ENCODE measurements at places on chromosomes 16 and 17. TPM values are rescaled to one million over a fixed set of nuclear protein-coding genes. Genes with fewer than 3 reads are reported as not detected.

Gene CYGB
- 7.4 TPM for polyA plus RNA-seq

Gene GFAP
- 0.46 TPM for polyA plus RNA-seq

Gene STARD3
- 43.3 TPM for polyA plus RNA-seq

Gene NDUFAF8
- 133 TPM for polyA plus RNA-seq

Gene ABCC11
- polyA plus RNA-seq, result 0.06 TPM

Gene USP43
- not detected for polyA plus RNA-seq

- no peak for DNase-seq
These were observed 37.7 kb downstream of the SCNN1B start for GRCh38 chr16:23339787-23340186.

GRCh38 chr16:87740441-87740840 lies 25.3 kb downstream of the KLHDC4 start:
- no peak for DNase-seq

GRCh38 chr16:63850979-63851378 lies 1270.9 kb downstream of the CDH11 start:
- no peak for DNase-seq

DNA sequence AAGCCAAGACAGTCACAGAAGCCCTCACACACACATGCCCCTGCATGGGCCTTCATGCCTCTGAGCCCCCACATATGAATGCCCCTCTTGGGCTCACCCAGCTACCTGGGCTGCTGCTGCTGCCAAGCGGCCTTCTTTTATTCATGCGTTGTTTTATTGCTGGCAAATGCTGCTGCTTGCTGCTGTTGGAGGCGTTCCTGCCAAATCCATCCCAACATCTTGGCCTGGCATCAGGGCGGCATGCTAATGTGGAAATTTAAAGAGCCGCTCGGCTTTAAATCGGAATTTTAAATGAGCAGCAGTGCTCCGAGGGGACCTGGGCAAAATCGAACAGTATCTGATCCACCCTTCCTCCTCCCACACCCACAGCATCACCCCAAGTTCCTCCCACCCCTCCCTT lies 39.0 kb downstream of the NEUROD2 start:
- no peak for DNase-seq

DNA sequence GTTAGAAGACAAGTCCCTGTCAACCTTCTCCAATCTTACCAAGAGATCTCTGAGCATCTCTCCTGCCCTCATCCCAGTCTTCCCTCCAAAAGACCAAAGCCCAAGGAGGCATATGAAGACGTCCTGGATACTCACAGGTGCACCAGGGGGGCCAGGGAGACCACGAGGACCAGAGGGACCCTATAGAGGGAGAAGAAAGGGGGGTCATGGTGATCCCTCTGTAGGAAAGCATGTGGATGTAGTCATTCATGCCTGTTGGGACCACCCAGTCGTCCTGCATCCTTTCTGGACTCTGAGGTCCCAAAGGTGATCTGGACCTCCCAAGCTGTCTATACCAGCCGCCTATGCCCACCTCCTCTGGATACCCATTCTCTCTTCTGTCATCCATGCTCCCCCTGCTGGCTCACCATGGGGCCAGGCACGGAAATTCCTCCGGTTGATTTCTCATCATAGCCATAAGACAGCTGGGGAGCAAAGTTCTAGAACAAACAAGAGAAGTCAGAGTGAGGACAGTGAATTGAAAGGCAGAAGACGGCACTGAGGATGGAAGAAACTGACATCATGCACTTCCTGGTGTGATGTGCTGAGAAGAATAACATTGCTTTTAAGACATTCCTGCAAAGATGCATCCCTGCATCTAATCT lies 3.3 kb downstream of the COL1A1 start:
- no peak for DNase-seq

DNA sequence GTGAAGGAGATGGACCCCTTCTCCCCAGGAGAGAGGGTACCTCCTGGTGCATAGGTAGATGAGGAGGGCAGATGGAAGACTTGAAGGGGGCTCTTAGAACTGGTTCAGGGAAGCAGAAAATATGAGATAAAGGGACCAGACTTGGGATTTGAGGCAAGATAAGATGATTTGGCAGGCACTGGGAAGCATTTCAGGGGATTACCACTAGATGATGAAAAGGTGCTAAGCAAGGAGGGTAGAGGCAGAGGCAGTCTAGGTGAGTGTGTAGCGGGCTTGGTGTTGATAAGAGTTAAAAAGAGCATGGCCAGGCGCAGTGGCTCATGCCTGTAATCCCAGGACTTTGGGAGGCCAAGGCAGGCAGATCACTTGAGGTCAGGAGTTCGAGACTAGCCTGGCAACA lies 14.4 kb downstream of the SLC9A5 start:
- no peak for DNase-seq

DNA sequence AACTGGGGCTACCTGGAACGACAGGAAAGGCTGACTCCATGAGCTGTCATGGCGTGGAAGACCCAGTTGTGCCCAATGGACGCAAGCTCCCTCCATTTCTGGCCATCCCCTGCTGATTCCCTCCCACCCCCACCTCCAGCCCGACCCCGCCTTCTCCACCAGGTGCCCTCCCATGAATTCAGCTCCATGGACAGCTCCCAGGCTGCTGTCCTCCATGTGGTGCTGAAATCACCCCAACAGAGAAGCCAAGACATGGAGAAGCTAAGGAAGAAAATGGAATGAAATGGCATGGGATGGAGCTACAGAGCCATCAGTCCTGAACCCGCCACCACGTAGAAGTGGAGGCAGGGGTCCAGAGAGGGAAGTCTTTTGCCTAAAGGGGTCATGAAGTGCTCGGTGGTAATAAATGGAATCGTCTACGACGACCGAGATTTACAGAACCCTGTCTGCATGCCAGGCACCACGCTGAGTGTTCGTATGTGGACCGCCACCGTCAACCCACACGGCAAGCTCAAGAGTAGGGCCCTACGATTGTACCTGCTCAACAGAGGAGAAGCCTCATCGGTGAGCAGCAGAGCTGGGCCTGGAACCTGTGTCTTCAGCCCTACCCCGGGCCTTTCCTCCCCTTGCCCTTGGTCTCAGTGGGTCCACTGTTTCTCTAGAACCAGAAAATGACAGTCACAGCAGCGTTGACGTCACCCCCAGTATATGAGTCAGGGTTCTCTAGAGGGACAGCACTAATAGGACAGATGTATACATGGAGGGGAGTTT lies 9.3 kb upstream of the ZC3H18 start:
- DNase-seq, result no peak

DNA sequence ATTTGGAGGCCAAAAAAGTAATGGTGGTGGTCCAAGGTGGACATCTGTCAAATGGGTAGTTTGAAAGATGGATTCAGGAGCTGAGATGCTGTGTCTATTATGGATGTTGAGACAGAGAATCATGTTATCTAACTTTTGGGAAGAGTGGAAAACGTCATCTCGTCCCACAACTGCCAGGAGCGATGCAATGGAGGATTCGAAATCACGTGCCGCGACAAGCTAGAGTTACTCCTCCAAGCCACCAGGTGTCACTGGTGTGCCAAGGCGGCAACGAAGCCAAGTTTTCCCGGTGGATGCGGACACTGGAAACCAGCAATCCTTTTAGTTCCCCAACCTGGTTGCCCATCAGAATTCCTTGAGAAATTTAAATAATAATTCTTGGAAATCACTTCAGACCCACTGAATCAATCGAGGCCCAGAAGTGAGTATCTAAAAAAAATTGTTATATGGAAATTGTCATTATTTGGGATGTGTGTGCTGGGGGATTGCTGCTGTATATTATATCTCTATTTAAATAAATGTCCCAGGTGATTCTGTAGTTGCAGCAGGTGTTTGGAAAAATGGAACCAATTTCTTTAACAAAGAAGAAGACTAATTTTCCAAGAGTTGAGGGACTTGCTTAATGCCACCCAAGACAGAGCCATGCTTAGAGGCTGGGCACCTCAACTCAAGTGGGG lies 206.1 kb downstream of the HAPSTR1 start:
- DNase-seq, result no peak

GRCh38 chr17:30372755-30373154 lies 6.0 kb upstream of the CPD start:
- no peak for DNase-seq

DNA sequence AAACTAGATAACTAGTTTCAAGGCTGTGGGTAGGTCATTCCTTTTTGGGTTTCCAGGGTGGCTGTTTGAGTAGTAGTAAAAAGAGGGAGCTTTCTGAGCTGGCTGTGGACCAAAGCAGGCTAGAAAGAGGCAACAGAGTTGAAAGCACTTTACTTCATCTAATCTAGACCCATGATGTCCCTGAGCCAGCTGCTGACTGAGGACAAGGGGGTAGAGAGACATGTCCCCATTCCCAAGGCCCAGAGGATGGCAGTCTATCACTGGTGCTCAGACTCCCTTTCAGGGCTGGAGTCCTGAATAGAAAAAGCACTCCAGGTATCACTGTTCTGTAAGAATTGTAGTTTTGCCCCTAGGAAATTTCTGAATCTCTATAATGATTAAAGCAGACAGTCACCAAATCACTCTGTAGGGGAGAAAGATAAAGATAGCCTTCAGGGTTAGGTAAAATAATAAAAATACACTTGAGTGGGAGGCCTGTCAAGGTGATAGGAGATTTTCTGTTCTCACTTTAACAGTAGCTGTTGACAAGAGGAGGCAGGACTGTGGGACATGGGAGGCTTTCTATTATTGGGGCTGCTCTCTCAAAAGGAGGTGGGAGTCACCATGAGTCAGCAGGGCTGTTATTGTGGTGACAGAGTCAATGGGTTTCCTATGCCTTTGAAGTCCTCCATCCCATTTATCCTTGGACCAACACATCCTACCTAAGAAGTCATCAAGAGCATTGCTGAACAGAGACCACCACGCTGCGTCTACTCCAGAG lies 190.2 kb upstream of the MPHOSPH6 start:
- DNase-seq, result no peak

DNA sequence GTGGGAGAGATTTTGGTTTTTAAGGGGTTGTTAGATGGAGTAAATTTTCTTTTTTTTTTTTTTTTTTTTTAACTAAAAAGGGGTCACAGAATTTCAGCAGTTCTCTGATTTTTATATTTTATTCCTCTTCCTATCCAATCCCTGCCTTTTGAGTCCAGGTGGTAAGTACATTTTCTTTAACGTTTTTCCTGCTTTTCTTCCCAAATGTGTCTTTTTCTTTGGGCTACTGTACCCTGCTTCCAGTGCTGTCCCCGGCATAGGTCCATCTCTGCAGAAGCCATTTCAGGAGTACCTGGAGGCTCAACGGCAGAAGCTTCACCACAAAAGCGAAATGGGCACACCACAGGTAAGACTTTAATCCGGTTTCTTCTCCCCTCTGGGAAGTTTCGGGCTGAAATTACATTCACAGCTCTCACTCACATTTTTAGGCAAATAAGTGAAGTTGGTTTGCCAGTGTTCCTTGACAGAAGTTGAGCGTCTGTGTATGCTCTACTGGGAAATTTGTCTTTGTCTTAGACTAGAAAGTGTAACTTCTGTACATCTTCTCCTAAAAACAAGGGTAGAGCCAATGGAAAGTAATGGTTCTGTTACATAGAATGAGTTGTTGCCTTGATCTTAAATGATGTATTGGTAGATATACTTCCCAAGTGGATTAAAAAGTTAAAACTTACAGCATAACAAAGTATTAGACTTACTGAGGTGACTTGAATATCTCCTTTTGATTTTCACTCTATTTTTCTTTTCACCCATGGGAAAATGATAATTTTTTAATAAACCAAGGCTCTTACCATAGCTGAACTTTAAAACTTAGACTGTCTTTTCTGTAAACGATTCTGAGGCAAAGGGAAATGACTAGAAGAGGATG lies 54.5 kb downstream of the TUBD1 start:
- DNase-seq, result no peak

DNA sequence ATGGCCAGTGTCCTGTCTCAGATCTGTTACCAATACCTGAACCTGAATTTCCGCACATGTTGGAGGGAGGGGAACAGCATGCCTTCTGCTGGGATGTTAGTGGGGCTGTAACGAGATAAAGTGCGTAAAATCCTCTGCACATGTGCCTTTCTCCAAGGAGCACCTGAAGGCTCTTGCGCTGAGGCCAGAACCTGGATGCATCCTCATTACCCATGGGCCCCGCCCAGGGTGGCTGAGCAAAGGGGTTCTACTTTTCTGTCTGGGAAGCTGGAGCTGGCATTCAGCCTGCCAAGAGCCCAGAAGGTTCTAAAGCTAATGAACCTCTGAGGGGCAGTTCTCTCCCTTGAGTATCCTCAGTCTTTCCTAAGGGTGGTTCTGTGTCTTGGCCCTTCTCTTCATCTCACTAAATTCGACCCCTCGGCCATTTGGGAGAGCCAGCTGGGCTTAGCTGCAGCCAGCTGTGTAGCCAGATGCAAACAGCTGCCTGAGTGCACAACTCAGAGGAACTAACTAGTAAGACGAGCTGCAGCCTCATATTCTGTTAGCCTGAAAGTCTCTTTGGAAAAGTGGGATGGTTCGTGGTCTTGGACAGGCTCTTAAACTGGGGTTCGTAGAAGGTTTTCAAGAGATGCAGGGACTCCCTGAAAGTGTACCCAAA lies 2.5 kb downstream of the ITGA3 start:
- no peak for DNase-seq

GRCh38 chr17:44919411-44919810 lies 4.1 kb upstream of the GFAP start:
- DNase-seq, result no peak

DNA sequence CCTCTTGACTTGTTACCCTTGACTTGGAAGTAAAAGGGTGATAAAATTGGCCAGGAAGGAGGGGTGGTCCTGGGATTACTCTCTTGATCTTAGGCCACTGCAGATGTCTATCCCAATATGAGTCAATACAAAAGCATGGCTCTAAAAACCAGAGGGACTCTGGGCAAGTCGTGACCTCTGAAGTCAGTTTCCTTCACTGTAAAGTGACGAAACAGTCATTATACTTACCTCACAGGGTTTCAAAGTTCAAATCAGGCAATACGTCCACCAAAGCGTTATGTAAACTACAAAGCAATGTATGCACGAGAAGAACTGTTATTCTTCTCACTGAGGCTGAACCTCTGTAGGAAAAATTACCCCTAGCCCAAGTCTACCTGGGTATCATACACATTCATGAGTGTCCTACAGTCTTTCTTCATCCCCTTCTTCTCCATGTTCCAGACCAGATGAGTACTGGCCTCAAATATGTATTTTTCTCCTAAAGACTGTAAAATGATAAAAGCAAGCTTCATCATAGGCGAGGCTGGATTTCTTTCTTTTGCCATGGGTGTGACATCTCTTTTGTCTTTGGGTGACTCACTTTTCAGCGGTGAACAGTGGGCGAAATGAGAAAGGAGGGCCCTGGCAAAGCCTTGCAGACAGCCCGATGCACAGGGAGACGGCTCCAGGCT lies 34.5 kb upstream of the CLEC18B start:
- no peak for DNase-seq

- no peak for DNase-seq
These were observed 201.0 kb upstream of the WSCD1 start for GRCh38 chr17:5869041-5869745.

DNA sequence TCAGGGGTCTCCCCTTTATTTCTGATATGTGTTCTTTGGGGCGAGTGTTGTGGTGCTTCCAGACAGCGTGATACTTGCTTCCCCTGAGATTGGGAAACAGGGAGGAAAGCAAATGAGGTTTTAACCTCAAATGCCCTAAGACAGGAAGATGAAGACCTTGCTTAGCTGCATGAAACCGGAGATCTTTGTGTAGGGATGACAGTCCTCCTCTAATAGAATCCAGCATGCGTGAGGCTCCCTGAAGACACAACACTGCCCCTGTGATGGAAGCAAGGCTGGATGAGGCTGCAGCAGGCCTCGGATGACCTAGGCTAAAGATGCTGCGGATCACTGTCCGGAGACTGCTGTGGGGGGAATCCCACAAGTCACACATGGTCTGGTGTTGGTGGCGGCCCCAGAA lies 491.0 kb downstream of the CDH13 start:
- no peak for DNase-seq
